Stimulated activated CD4-positive, alpha-beta T cell treated with anti-CD3 and anti-CD28 coated beads, Interleukin-12 subunit alpha, Interleukin-12 subunit beta, amount 100 ng/mL, for 48 hours (primary cell): ENCODE measurements at places on chromosomes 7 and 10.

DNA sequence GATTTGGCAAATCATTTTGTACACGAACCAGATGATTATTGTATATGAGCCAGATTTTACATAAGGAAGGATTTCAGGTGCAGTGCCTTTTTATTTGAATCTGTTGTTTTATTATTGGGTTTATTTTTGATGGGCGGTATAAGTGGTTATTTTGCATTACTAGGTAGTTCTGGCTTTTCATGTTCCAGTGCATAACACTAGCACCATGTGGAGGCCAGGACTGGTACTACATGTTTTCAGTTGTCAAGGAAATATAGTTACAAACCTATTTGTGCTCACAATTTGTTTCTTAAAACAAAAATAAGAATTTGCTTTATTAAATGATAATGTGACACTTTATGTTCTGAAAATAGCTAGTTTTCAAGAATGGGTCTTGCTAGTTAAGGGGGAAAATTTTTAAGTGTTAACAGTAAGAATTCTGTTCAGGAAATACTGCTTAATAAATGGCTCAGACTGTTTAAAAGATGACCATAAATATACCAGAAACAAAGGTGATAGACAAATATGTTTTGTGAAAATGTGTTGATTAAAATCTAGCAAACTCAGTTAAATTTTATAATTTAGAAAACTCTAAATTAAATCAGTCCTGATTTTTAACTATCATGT is 7.1 kb upstream of the SEMA3E start:
- no peak for DNase-seq

DNA sequence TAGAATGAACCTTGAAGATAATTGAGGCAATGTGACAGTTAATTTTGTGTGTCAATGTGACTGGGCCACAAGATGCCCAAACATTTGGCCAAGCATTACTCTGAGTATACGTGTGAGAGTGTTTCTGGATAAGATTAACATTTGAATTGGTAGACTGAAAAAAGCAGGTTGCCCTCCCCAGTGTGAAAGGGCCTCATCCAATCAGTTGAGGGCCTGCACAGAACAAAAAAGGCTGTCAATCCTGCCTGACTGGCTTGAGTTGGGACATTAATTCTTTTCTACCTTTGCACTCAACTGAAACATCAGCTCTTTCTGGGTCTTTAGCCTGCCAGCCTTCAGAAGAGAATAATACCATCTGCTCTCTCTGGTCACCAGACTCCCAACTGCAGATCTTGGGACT is 56.6 kb upstream of the PDE1C start:
- no peak for DNase-seq

DNA sequence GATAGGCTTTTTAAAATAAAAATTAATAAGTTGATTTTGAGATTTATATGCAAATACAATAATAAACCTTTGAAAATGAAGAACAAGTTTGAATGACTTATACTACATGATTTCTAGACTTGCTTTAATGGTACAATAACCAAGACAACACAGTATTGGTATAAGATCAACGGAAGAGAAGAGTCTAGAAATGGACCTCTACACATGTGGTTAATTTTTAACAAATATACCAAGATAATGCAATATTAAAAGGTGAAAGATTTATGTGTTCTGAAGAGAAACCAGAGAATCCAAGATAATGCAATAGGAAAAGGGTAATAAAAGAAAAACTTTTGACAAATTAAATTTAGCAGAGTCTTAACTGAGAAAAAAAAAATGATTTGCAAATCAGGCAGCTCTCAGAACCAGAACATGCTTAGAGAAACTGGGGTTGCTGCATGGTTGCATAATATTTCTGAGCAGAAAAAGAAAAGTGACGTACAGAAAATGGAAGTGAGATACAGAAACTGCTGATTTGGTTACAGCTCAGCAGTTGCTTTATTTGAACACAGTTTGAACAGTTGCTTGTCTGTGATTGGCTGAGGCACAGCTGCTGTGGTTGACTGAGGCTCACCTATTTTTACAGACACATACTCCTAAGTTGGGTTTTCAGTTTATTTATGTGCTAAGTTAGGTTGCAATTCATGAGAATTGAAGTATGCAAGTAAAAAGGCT is 365.9 kb downstream of the CRPPA start:
- DNase-seq = no peak

DNA sequence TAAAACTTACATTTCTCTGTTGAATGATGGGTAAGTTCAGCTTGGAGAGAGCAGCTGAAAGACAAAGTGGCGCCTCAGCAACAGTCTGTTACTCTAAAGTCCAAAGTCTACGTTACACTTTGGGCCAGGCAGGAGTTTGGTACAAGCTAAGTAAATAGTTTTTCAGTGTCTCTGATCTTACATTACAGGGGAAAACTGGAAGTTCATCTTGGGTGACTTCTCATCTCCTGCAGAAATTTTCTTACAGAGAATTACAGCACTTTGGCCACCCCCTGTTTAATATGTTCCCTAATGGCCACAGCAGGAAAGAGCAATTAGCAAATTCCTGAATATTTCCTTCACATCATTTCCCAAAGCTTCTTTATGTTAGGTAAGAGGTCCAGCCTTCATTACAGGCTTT is 67.1 kb downstream of the ABCC2 start:
- DNase-seq = no peak

GRCh38 chr7:133353775-133354174 is 100.9 kb downstream of the EXOC4 start:
- no peak for DNase-seq

GRCh38 chr7:12941512-12941911 is 254.1 kb downstream of the ARL4A start:
- no peak for DNase-seq

GRCh38 chr10:18399158-18399557 is 252.2 kb downstream of the NSUN6 start:
- DNase-seq = no peak

- no peak for DNase-seq
Measured at GRCh38 chr10:88999625-89000024, 9.0 kb downstream of the FAS start.

DNA sequence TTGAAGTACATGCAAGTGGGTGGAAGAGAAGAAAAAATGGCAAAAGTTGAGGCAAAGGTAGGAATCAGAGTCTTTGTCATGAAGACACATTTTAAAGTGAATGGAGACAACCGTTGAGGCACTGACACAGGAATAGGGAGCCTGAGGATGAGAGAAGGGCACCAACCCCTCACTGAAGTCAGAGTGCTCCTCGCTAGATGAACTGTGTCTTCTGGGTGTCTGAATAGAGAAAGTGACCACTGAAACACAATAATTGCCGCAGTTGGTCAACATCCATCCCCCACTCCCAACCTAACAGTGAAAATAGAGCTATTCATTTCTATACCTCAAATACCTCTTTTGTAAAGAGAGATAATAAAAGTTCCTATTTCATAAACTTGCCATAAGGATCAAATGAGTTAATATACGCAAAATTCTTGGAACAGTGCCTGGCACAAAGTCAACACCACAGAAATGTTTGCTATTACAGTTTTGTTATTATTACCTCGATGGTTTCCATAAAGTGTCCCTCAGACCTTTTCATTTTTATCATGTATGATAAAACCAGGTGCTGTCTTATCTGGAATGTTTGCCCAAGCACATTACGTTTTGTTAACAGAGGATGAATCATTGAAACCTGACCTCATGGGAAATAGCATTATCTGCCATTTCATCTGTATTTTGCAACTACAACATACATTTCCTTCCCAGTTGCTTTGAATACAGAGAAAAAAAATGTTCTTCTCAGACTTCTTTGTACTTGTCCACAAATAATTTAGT is 61.8 kb upstream of the SP4 start:
- no peak for DNase-seq

- no peak for DNase-seq
Measured at GRCh38 chr7:16563281-16564022, 36.8 kb downstream of the LRRC72 start.

DNA sequence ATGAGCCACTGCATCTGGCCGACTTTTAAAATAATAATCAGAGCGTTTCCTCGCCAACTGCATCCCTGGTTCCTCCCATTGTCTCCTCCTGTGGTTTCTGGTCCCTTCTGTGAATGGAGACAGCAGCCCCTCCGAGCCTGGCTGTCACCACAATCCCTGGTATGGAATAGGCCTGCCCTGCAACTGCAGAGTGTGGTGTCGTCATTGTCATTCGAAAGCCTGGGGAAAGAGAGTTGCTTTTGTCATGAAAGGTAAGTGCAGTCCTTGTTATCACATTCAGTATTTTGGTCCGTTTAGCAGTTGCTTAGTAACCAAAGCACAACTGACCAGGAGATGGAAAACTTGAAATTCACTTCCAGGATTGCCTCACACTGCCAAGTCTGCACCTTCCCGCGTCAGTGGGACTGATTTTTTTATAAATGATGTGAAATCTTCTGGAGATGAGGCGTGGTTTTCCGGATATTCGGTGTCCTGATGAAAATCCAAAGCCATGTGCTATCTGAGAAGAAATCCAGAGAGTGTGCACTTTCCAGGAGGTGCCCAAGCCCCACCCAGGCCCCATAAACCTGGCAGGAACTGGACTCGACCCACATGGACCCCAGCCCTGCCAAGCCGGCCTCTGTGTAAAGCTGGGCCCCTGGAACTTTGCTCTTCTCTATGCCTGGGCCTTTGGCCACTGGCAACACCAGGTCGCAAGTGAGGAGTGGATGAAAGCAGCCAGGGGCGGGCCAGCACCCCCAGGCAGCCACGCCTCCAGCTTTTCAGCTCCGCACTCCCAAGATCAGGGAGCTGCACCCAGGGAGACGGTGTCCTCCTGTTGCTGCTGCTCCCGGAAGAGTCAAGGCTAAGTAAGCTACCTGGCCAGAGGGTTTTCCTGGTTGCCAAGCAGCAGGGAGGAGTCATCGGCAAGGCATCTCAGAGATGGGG is 133.7 kb upstream of the SH2B2 start:
- no peak for DNase-seq

GRCh38 chr7:107035446-107035845 is 9.1 kb upstream of the PRKAR2B start:
- no peak for DNase-seq

GRCh38 chr7:78850093-78850740 is 603.2 kb downstream of the MAGI2 start:
- no peak for DNase-seq

DNA sequence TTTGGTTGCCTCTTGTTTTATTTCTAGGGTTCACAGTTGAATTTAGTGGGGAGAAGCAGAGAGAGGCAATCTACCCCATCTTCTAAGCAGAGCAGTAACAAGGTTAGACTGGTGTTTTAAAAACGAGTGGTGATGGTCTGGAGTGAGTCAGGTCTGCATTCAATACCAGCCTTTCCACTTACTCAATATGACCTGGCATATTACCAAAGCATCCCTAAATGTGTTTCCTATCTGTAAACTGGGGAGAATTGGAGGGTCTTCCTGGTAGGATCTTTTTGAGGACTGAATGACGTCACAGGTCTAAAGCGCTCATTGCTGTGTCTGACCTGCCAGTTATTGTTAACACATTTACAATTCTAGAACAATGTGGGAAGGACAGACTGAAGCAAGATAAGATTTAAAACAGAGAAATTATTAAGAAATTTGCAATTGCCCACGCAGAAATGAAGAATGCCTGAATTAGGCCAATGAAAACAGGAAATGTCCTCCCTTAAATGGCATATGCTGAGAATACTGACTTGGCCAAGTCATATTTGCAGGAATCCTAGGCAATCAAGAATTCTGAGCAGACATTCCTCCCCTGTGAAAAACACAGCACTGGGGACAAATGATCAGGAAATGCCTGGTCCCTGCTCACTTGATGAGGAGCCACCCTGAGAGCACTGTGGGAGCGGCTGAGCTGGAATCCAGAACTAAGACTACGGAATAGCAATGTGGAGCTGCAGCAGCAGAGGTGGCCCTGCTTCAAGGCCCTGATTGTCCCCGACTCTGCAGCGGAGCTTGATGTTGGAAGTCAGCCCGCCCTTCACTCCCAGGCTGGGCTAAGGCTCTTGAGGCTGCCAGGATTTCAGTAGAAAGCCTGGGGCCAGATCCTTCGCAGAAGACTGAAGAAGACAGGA is 184.5 kb upstream of the CXCL12 start:
- no peak for DNase-seq

- DNase-seq = no peak
Measured at GRCh38 chr7:12777257-12777656, 89.8 kb downstream of the ARL4A start.

DNA sequence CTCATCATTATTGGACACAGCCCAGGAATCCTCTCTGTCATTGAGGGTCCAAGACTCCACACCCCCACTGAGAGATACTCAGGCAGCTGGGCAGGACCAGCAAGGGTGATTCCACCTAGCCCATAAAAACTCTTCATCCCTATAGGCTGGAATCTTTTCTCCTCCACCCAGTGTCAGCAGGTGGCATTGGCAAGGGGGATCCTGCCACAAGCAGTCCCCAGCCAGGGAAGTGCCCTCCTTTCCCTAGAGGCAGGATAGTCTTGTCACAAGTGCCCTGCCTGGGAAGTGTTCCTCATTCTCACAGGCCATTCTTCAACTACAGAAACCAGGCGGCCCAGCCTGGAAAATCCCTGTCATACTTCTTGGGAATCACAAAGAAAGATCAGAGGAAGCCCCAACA is 533.6 kb downstream of the GRID1 start:
- no peak for DNase-seq

GRCh38 chr10:43981232-43981631 is 332.6 kb upstream of the ZNF32 start:
- no peak for DNase-seq

GRCh38 chr10:34906067-34906965 is 91.2 kb upstream of the PARD3 start:
- DNase-seq = no peak

- no peak for DNase-seq
Measured at GRCh38 chr10:26422977-26423376, 15.2 kb upstream of the APBB1IP start.
